ENCODE measurements at places on chromosomes 6 and 20.

DNA sequence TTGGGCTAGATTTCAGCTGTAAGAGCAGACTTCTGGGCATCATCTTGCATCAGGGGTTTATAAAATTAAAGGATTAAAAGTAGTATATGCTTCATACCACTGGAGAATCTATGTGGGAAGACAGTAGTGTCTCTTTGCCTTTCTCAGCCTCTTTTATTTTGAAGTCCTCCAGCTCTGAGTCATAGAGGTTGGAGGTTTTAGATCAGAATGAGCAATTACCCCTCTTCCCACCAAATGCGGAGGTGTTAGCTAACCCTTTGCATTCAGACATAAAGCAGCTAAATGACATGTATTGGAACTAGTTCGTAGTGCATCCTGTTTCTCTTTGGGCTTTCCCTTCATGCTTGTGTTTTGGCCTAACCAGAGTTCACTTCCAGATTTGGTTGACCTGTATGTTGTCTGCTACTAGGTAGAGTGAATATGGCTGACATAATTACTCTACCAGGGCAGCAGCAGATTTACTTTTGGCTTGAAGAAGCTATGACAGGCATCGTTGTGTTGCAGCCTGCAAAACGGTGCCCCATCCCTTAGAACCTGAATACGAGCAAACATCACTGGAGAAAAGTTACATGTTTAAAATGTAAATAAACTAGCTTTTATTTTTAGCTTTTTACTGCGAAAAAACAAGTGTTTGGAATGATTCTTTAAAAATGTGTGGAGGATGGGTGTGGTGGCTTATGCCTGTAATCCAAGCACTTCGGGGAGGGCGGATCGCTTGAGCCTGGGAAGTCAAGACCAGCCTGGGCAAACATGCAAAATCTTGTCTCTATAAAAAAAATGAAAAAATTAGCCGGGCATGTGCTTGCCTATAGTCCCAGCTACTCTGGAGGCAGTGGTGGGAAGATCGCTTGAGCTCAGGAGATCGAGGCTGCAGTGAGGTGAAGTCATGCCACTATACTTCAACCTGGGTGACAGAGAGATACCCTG lies 82.2 kb downstream of the MYO6 start:
- no peak for DNase-seq

DNA sequence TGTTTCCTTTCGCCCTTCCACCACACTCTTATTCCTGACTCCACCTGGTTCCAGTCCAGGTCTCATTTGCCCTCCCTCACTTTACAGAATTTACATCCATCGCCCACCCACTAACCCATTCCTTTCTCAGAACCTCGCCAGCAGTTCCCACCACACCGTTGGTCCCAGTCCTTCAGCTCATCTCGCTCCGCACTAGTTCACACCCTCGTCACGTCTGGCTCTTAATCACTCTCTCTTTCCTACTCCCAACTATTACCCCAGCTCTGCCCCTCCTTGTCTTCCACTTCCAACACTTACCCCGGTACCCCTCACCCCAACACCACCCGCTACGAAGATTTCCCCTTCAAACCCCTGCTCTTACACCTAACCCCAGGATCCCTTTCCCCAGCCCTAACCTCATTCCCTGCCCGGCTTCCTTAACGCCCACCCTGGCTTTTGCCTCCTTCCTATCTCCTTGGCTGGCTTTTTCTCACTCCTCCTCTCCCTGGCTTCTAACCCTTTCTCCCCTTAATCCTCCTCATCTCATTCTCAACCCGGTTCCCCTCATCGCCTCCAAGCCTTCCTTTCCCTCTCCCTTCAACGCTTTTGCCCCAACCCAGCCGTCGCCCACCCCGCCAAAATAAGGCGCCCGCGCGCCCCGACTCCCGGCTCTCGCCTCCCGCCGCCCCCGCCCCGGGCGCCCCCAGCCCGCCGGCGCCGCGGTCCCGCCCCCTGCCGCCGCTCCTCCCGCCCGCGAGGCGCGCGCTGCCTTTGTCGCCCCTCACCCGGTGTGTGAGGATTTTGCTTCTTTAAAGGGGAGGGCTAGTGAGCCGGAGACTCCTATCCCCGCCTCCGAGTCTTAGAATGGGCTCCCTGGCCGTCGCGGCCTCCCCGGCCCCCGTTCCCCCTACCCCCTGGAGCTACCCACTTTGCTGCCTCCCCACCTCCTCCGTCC lies 542 bp downstream of the USP49 start:
- DNase-seq = no peak

- no peak for DNase-seq
Measured at GRCh38 chr6:88298066-88298845, 132.1 kb upstream of the CNR1 start.

- DNase-seq = no peak
Measured at GRCh38 chr6:128365520-128366160, 154.8 kb downstream of the PTPRK start.

DNA sequence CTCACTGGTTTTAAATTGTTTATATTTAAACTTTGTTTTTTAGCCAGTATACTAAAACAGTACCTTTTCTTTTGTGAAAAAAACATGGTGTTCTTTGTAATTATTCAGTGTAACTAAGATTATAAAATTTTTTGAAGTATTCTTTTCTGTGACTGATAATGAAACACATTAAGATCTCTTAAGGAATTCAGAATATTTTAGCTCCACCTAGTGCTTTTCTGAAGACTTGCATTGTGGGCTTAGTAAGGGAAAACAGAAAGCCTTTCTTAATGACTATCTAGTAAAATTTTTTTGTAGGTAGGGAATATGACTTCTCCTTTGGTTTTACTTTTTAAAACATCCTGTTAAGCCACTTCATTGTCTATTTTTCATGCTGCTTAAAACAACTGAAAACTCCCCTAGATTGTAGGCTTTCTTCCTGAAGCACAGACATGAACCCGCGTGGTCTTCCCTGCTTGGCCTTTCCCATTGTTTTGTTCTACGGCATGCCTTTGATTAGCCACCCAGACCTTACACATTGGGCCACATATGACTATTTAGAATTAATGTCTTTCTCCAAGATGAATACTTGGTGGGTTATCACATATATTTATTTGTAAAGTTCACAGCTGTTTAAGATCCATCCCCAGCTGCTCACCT lies 72.1 kb downstream of the AFDN start:
- DNase-seq = no peak

DNA sequence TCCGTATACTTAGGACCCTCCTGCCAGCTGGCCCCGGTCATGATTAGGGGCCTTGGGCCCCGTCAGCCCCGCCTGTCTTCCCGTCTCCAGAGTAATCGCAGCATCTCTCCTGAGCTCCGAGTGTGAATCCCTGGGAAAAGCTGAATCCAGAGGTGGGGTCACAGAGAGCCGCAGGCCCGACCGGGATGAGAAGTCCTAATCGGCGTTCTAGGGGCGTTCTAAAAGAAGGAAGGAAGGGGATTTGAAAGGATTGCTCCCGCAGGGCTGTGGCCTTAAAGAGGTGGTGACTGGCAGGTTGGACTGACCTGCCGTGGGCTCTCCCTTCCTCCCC lies 371 bp downstream of the HMGN4 start:
- no peak for DNase-seq

Data from right forelimb (tissue), 1 donor.